Right ventricle myocardium superior (tissue), 1 donor: ENCODE measurements at places on chromosomes 2 and 18. TPM values are rescaled to one million over a fixed set of nuclear protein-coding genes. Genes with fewer than 3 reads are reported as not detected.

The C2orf15 gene
- total RNA-seq: 0.22 TPM

The TCF23 gene
- not detected for total RNA-seq

The R3HDM1 gene
- 12.5 TPM for total RNA-seq

The PTPRN gene
- total RNA-seq: not detected

The LDLRAD4 gene
- total RNA-seq: 29.3 TPM

The SCTR gene
- 0.43 TPM for total RNA-seq

The ACTR3 gene
- total RNA-seq: 106 TPM

The CCBE1 gene
- total RNA-seq: 3.9 TPM

The GLI2 gene
- 1.3 TPM for total RNA-seq

The OTOF gene
- total RNA-seq: not detected

The FBXO41 gene
- 0.51 TPM for total RNA-seq

The AQP4 gene
- 18.9 TPM for total RNA-seq

The RIT2 gene
- not detected for total RNA-seq

The FMNL2 gene
- total RNA-seq: 6.1 TPM

The COPS9 gene
- total RNA-seq: 206 TPM

The CPLX4 gene
- total RNA-seq: not detected

The ICA1L gene
- 5.1 TPM for total RNA-seq

The SIX3 gene
- total RNA-seq: not detected

The DNAJC5G gene
- total RNA-seq: 2.3 TPM

The LBH gene
- total RNA-seq: 115 TPM

The NPPC gene
- total RNA-seq: 7.7 TPM

The UGT1A10 gene
- not detected for total RNA-seq

The NGEF gene
- total RNA-seq: not detected

The ALPI gene
- not detected for total RNA-seq

The ASTL gene
- not detected for total RNA-seq

The WNT10A gene
- not detected for total RNA-seq

The ADCY3 gene
- total RNA-seq: 19.8 TPM

The SERPINB12 gene
- not detected for total RNA-seq

The DLGAP1 gene
- total RNA-seq: 0.08 TPM

The RTP5 gene
- total RNA-seq: not detected

The DIPK1C gene
- total RNA-seq: 3.3 TPM

The POTEC gene
- total RNA-seq: not detected

The RNU2-63P gene
- not detected for total RNA-seq

The MLPH gene
- 80.9 TPM for total RNA-seq

The ALK gene
- 0.16 TPM for total RNA-seq

The FBLN7 gene
- 0.38 TPM for total RNA-seq
